ENCODE measurements at places on chromosomes 3 and 15. TPM values are rescaled to one million over a fixed set of nuclear protein-coding genes. Genes with fewer than 3 reads are reported as not detected.

CHRM5 gene
- total RNA-seq = not detected

NMNAT3 gene
- total RNA-seq = 7.5 TPM

GOLGA8S gene
- total RNA-seq = 0.21 TPM

CSPG4 gene
- total RNA-seq = 246 TPM

NR1I2 gene
- total RNA-seq = not detected

ALAS1 gene
- 40.7 TPM for total RNA-seq

GRAMD1C gene
- total RNA-seq = 7.3 TPM

XXYLT1 gene
- 29.5 TPM for total RNA-seq

EBLN2 gene
- 12.9 TPM for total RNA-seq

CIDEC gene
- total RNA-seq = not detected

SCN11A gene
- 2.3 TPM for total RNA-seq

COL6A5 gene
- not detected for total RNA-seq

BOC gene
- total RNA-seq = 95.9 TPM

ITGA11 gene
- 6.3 TPM for total RNA-seq

PFN2 gene
- total RNA-seq = 239 TPM

OR5K2 gene
- not detected for total RNA-seq

THUMPD3 gene
- 38.6 TPM for total RNA-seq

IGF1R gene
- 67.6 TPM for total RNA-seq

ZBED2 gene
- total RNA-seq = 1.5 TPM

FETUB gene
- not detected for total RNA-seq

PRSS50 gene
- not detected for total RNA-seq

ASB14 gene
- 3.4 TPM for total RNA-seq

LRRC31 gene
- total RNA-seq = not detected

FEZF2 gene
- not detected for total RNA-seq
